ENCODE measurements at places on chromosomes 7 and 10. TPM values are rescaled to one million over a fixed set of nuclear protein-coding genes. Genes with fewer than 3 reads are reported as not detected.

The ATP6V0E2 gene
- 53.0 TPM for total RNA-seq

The NKX2-3 gene
- total RNA-seq, result not detected

The CPVL gene
- 10.1 TPM for total RNA-seq

The SLC25A13 gene
- 10.8 TPM for total RNA-seq

The FGFBP3 gene
- 0.51 TPM for total RNA-seq

The RADIL gene
- total RNA-seq, result 6.9 TPM

The BAMBI gene
- 45.3 TPM for total RNA-seq

The OPALIN gene
- total RNA-seq, result not detected

The AMPH gene
- total RNA-seq, result 2.7 TPM

The BMPER gene
- 6.9 TPM for total RNA-seq

The SPAM1 gene
- not detected for total RNA-seq

The ZEB1 gene
- 64.9 TPM for total RNA-seq

The HOXA10 gene
- total RNA-seq, result not detected

All from right cardiac atrium (tissue), 5 donors.